CD4-positive, alpha-beta T cell treated with Interleukin-4 for 1 hour (primary cell): ENCODE measurements at places on chromosomes 5 and 9.

- no peak for DNase-seq
Observed at GRCh38 chr5:1708592-1709141, 91.0 kb downstream of the MRPL36 start.

DNA sequence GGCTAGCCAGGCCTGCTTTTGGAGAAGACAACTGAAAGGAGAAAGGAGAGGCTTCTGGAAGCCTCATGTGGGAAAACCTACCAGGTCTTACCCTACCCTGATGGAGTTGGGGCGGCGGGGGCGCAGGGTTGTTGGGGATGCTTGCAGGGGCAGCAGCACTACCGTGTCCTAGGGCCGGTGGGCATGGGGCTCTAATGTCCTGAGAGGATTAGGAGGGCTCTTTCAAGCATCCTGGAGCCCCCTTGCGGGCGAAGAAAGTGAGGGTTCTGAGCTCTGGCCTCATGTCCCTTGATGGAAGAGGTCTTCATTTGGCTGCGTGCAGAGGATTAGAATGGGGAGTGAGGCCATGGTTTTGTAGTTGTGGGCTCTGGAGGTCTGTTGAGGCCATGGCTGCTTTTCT, 86.9 kb upstream of the PITX1 start:
- DNase-seq, result no peak

GRCh38 chr5:96946381-96946780, 10.5 kb downstream of the LNPEP start:
- no peak for DNase-seq

- DNase-seq, result no peak
Observed at GRCh38 chr9:96720435-96720834, 57.5 kb downstream of the ZNF510 start.

DNA sequence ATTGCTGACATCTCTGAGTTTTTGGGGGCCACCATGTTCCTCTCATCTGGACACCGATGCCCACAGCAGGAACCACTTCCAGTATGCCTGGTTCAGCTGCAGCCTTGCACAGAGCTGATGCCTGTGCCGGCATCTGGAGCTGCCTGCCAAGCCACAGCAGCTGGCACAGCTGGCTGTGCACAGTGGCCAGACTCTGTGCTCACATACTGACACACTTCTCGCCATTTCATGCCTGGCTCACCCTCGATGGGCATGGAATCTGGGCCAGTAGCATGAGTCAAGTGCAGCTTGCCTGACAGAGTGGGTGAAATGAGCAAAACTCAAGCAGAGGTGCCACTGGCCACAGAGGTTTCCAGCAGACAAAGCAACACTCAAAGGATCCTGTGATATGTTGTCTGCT, 863.4 kb downstream of the DNAH5 start:
- no peak for DNase-seq
